AG09319 (cell line): ENCODE measurements at places on chromosomes 2 and 18.

GRCh38 chr2:121333834-121334558, 49.0 kb upstream of the TFCP2L1 start:
- DNase-seq: no peak

DNA sequence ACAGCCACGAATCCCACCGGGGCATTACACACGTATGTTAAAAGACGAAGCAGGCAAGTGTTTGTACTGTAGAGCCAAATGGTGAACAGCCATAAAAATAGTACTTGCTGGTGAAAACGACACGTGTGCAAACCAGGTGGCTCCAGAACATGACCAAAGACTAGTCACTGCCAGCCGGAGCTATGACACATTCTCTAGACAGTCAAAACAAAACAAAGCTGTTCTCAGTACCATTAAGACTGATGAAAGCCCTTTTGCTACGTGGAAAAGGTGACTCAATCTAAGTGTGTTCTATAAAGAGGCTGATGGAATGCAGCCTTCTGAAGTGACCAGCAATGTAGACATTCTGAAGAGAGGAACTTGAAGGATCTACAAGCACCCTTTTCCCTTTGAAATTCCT, 367.7 kb upstream of the NETO1 start:
- DNase-seq: peak; percentile 31

DNA sequence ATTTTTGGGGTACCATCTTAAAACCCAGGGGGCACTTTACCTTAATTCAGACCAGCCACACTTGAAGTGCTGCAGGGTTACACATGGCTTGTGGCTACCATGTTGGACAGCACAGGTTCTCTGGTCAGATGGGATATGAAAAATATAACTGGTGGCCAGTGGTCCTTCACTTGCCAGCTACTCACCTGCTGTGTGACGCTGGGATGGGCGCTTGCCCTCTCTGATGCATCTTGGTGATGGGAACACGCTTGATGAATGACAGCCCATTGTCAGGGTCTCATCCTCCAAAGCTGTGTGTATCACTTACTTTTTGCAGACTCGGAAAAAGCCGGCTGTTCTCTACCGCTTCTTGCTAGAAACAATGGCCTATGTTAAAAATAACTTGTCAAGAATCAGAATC, 22.5 kb downstream of the HJURP start:
- DNase-seq: no peak

- no peak for DNase-seq
These were observed 53.1 kb downstream of the FIGN start for GRCh38 chr2:163682695-163683094.

DNA sequence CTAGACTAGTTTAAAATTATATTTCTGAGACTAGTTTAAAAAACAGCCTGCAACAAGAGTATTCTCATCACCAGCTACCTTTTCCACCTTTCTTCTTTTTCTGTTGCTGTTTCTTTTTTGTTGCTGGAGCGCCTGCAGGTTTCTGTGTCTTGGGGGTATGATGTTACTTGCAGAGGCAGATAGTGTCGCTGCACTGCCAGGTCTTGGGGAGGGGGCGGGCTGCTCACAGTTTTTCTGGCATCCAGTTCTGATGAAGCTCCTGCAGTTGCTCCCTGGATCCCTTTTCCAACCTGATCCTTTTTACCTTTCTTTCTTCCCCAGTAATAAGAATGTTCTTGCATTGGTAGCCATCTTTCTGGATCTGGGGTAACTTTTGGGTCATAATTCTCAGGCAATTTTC, 8.0 kb upstream of the C18orf32 start:
- no peak for DNase-seq

GRCh38 chr2:30963184-30963583, 155.9 kb upstream of the CAPN13 start:
- no peak for DNase-seq

DNA sequence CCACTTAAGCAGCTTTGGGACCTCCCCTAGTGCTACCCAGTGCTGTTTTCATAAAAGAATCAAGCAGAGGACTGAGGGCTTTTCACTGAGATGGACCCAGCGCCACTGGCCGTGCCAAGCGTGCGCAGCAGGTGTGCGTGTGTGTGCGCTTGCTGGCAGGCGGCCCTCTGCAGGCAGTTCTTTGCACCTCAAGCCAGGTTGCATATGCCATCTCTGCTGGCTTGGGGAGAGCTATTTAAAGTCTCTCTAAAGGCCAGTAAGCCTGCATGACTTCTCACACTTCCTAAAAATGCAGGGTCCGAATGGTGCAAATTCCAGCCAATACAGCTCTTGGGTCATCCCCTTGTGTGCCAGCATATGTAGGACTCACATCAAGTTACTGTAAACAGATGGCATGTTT, 255.5 kb downstream of the RNF152 start:
- no peak for DNase-seq

- no peak for DNase-seq
These were observed 28.9 kb upstream of the RNF152 start for GRCh38 chr18:61921621-61922235.

GRCh38 chr2:108446703-108447102, 2.3 kb upstream of the GCC2 start:
- DNase-seq: no peak

GRCh38 chr18:9068346-9068745, 34.2 kb upstream of the NDUFV2 start:
- no peak for DNase-seq

GRCh38 chr18:28760299-28760698, 583.4 kb upstream of the CDH2 start:
- no peak for DNase-seq

GRCh38 chr2:160420711-160421110, 72.9 kb downstream of the RBMS1 start:
- DNase-seq: no peak

GRCh38 chr2:127532296-127532695, 3.2 kb upstream of the MYO7B start:
- DNase-seq: no peak

- no peak for DNase-seq
These were observed 37.8 kb downstream of the VIT start for GRCh38 chr2:36734304-36734703.

- DNase-seq: no peak
These were observed 1515.6 kb upstream of the NXPH2 start for GRCh38 chr2:140295767-140296166.

- no peak for DNase-seq
These were observed 40.6 kb downstream of the CAPN13 start for GRCh38 chr2:30766666-30767065.

- DNase-seq: no peak
These were observed 1.7 kb upstream of the POLR2D start for GRCh38 chr2:127859712-127860085.

- no peak for DNase-seq
These were observed 57.3 kb upstream of the EML6 start for GRCh38 chr2:54666131-54666633.

DNA sequence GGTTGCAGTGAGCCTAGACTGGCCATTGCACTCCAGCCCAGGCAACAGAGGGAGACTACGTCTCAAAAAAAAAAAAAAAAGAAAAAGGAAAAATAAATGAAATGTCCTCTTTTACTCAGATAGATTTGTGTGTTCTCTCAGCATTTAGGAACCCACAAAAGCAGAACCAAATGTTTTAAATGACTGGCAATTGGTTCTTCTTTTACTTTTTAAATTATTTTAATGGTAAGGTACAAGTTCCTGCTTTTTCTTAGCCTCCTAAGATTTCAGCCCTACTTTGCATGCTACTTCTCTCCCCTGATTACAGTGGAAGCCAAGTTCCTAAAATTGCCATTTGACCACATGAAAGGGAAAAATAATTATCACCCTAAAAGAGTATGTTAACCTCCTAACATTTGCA, 23.5 kb downstream of the SRSF7 start:
- no peak for DNase-seq
